Endodermal cell (in vitro differentiated cells): ENCODE measurements at places on chromosomes 6 and 20. TPM values are rescaled to one million over a fixed set of nuclear protein-coding genes. Genes with fewer than 3 reads are reported as not detected.

Gene BANF2
- not detected in 3 replicates for total RNA-seq

Gene RNF217
- total RNA-seq, result 21.4 and 24.0 TPM in 2 replicates

Gene AHI1
- 21.1 and 24.9 TPM in 2 replicates for total RNA-seq

Gene SSTR4
- total RNA-seq, result 0.27 TPM in 1 of 2 replicates, not detected in the other

Gene RFX6
- total RNA-seq, result 0.66 to 1.2 TPM (median 1.2 TPM) in 3 replicates

Gene IYD
- total RNA-seq, result not detected in 3 replicates

Gene BNIP5
- total RNA-seq, result not detected in 2 replicates

DNA sequence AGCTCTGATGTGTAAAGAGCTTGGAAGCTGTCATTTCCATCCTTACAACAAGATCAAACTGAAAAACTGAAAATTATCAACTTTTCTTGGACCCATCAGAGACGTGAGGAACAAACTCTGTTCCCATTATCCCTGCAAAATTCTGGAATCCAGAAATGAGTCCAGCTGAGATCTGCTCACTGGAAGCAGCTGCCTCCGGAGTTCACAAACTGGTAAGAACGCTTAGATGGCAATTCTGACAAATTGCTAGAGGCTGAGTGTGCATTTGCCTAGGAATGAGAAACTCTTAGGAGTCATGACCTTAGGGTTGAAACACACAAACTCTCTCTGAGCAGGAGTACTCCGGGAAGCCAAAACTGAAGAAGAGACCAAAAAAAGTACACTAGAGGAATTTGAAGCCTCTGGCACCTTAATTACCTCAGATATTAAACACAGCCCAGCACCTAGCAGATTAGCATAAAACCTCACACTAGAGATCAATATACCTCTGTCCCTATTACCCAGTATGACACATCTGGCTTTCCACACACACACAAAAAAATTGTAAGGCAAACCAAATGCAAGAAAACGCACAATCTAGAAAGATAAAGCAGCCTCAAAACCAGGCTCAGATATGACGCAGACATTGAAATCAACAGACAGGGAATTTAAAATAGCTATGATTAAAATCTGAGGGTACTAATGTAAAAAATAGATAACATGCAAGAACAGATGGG lies 233.5 kb upstream of the SGK1 start:
- H3K36me3 ChIP-seq, result no peaks in the 10 kb centered on the region
- no peak overlapping the region for H3K27ac ChIP-seq
- no peaks in the 10 kb centered on the region for H3K27me3 ChIP-seq
- H3K4me1 ChIP-seq, result no peaks in the 10 kb centered on the region
- DNase-seq, result no peak

DNA sequence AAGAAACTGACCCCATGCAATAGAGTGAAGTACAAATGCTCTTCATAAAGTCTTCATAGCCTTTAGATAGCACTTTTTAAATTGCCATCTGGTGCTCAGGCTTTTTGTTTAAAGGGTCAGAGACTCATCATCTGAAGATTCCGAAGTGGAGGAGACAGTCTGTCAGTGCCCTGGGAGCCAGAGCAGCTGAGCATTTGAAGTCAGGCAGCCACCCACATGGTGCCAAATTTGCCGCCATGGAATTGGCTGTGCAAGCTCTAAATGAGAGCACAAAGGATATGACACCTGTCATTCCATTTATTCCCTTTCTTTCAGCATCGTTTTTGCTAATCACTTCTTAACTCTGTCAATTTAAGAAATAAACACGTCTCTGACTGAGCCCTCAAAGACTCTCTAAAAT lies 32.8 kb upstream of the CEP162 start:
- H3K4me1 ChIP-seq, result peaks cover 9% of the 10 kb centered on the region
- no peak overlapping the region for H3K27ac ChIP-seq
- DNase-seq, result no peak
- H3K36me3 ChIP-seq, result no peaks in the 10 kb centered on the region

DNA sequence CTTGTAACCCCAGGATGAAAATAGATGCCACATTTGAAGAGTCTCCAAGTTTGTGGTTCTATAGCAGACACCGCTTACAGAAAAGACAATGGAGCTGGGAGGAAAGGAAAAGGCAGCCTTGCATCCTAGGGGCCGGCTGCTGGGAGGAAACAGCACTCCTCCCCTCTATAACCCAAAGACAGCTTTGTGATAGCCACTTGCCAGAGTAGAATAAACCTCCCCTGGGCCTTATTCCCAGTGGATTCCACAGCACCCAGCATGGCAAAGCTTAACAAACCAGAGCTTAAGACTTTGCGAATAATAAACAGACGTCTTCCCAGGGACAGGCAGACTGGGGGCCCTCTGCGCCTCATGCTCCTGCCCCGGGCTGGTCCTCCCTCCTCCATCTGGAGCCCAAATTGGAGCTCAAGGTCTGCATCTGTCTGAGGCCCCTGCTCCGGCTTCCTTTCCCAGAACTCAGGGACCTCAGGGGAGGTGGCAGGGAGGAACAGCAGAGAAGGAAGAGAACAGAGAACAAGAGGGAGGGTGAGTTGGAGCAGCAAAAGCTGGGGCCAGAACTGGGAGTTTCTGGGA lies 8.8 kb upstream of the TAF8 start:
- H3K27me3 ChIP-seq, result peaks cover 42% of the 10 kb centered on the region
- H3K27ac ChIP-seq, result no peak overlapping the region
- DNase-seq, result no peak
- H3K36me3 ChIP-seq, result no peaks in the 10 kb centered on the region

DNA sequence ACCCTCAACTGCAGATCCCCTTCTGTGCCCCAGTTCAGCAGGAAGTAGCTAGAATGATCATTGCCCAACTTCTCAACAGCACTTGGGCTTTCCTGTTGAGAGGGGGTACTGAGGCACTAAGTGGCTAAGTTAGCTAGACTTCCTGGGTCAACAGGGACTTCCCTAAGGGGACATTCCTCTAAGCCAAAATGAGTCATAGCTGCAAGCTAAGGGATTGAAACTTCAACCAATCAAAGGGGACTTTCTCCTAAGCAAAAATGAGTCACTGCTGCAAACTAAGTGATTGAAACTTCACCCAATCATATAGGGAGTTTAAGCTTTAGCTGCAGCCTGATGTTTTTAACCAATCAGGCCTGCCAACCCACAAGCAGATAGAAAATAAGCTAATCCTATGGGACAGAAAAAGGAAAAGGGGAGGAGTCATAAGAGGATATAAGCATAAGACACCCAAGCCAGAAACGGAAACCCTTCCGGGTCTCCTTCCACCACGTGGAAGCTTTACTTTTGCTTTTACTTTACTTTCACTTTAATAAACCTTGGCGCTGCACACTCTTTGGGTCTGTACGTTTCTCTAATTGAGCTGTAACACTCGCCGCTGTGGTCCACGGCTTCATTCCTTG lies 659.0 kb upstream of the HS3ST5 start:
- no peaks in the 10 kb centered on the region for H3K4me1 ChIP-seq
- H3K36me3 ChIP-seq, result no peaks in the 10 kb centered on the region
- H3K27me3 ChIP-seq, result no peaks in the 10 kb centered on the region

DNA sequence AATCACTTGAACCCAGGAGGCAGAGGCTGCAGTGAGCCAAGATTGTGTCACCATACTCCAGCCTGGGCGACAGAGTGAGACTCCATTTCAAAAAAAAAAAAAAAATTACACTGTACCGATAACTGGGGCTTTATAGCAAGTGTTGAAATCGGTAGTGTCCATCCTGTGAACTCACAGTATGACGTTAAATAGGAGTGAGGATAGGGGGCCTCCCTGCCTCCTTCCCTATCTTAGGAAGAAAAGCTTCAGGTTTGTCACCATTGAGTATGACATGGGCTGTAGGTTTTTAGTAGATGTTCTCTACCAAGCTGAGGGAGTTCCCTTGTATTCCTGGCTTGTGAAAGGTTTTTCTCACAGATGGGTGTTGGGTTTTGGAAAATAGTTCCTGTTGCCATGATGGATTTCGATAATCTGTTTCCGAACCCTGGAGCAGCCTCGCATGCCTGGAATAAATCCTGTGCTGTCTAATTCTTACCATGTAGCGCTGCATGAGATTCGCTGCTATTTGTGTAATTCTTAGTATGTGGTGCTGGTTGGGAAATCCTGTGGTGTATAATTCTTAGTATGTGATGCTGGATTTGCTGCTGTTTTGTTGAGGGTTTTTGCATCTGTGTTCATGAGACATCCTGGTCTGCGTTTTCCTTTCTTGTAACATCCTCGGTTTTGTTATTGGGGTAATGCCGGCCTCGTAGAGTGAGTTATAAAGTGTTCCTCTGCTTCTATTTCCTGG lies 23.6 kb downstream of the NTSR1 start:
- H3K27ac ChIP-seq, result no peak overlapping the region
- H3K4me3 ChIP-seq, result no peak overlapping the region
- no peaks in the 10 kb centered on the region for H3K36me3 ChIP-seq
- H3K27me3 ChIP-seq, result peaks cover 6% of the 10 kb centered on the region
- H3K4me1 ChIP-seq, result no peaks in the 10 kb centered on the region
- no peak for DNase-seq

GRCh38 chr20:39451386-39451785 lies 489.2 kb downstream of the DHX35 start:
- no peaks in the 10 kb centered on the region for H3K4me1 ChIP-seq
- H3K27ac ChIP-seq, result no peak overlapping the region
- no peak overlapping the region for H3K4me3 ChIP-seq
- no peaks in the 10 kb centered on the region for H3K36me3 ChIP-seq
- H3K27me3 ChIP-seq, result peaks cover 11% of the 10 kb centered on the region
- DNase-seq, result no peak
